ENCODE measurements at places on chromosomes 5 and 9. TPM values are rescaled to one million over a fixed set of nuclear protein-coding genes. Genes with fewer than 3 reads are reported as not detected.

The CD72 gene
- total RNA-seq: 1.9 TPM

The LHX2 gene
- total RNA-seq: not detected

The SLC6A3 gene
- not detected for total RNA-seq

The CREBRF gene
- total RNA-seq: 22.7 TPM

The ZNF354C gene
- 7.1 TPM for total RNA-seq

The KLHL3 gene
- 0.77 TPM for total RNA-seq
